NCI-H1930 (cell line): ENCODE measurements at places on chromosomes 2 and 18.

DNA sequence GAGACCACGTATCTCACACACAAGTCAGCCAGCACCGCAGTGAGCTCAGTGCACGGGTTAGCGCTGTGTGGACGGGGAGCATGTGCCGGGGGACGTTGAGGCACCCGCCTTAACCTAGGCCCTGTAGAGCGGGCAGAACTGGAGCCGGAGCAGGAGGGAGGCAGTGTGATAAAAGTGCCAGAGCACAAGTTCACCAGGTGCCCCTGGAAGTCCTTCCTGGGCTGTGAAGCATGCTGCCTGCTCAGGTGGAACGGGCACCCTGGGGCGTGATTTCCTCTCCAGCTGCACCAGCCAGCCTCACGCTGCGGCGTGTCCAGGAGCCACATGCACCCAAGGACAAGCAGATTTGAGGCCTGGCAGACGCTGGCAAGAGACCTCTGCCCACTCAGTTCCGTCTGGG is 50.3 kb downstream of the ITGB1BP1 start:
- DNase-seq = no peak

DNA sequence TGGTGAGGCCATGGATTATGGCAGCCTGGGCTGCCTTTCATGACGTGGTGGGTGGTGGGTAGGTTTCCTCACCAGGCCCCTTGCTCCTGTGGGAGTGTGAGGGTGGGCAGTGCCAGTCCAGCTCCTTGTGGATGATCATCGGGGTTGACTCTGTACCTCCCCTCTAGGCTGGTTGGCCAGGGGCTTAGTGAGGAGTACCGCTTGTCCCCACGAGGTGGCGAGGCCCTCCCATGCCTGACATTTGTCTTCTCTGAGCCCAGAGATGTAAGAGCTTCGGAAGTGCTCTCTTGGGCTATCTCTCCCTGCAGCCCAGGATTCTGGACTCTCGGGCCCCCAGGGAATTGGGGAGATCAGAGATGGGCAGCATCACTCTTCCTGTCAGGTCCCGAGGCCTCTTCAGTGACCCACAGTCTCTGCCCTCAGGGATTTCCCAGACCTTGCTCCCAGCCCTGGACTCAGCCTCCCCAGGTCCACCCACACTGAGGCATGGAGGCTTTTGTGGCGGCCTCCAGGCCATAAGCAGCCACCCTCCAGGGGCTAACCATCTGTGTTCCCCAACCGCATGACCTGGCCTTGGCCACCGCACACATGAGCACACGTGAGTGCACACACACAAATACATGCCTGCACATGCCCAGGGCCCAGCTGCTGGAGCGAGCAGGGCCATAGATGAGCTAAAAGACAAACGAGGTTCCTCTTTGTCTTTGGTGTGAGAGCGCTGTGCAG is 6.5 kb downstream of the SPR start:
- DNase-seq = peak; percentile 25

- DNase-seq = no peak
Measured at GRCh38 chr2:112187046-112187715, 49.0 kb downstream of the FBLN7 start.

DNA sequence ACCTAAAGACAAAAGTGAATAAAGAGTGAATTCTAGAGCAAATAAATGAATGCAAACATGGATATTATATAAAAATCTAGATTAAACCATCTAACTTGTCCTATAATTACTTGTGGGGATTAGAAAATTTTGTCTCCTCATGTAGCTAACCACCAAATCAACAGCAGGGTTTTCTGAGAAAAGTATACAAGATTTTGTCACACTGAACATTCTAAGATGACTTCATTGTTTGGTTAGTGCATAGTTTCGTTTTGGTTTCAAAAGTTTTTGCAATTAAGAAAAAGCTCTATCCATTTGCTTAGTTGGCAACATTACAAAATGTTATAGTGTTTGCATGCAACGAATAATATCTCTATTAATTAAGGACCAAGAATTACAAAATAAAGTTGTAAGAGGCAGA is 125.0 kb downstream of the LRP2 start:
- DNase-seq = no peak

- no peak for DNase-seq
Measured at GRCh38 chr2:216429428-216429827, 17.1 kb downstream of the SMARCAL1 start.

DNA sequence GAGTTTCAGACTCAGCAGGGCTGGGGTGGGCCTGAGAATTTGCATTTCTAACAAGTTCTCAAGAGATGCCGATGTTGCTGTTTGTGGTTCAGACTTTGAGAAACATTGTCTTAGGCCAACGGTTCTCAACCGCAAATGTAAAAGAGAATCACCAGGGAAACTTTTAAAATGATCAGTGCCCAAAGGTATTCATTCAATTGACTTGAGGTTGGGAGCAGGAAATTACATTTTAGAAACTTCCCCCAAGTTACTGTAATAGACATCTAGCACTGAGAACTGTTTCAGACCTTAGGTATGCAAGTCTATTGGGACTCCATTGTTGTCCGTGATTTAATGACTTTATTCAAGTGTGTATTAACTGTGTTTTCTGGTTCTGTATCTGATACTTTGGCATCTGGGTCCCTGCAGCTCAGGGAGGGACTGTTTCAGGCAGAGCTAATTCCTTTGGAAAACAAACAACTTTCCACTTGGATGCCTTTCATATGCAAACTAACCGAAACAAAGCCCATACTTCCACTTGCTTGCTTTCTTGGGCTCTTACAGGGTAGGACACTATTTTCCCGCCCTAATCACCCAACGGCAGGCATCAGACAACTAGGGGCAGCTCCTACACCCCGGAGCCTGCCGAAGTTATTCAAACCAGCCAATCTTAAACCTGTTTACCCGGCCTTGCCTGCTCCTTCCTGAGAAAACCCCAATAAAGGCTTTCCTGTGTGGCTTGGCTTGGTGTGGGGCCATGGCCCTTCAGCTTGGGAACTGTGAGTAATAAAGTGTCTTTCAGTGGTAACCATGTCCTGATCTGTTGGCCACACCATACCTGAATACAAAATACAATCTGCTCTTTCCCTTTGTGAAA is 97.6 kb downstream of the POLE4 start:
- no peak for DNase-seq

GRCh38 chr2:191899410-191899809 is 52.5 kb upstream of the CAVIN2 start:
- DNase-seq = no peak

GRCh38 chr2:161067846-161068350 is 92.3 kb upstream of the TANK start:
- no peak for DNase-seq
